Frontal cortex (tissue), 4 donors: ENCODE measurements at places on chromosomes 1 and 21.

GRCh38 chr1:14441302-14441741 is 157.2 kb upstream of the KAZN start:
- no peak for DNase-seq

DNA sequence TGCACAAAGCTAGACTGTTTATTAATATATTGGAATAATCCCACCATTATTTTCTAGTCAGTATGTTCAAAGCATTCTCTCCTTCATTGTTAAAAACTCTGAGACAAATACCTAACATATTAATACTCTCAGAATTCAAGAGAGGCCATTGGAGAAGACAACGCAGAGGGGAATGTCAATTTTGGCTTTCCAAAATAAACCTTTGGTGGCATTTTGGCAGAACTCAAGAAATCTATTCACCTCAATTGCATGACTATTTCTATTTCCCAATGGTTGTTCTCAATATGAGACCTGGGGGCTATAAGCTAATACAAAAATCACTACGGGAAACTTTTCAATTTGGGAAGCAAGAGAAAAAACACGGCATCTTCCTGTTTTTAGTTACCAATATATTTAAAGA is 58.5 kb downstream of the RUSC1 start:
- no peak for DNase-seq

DNA sequence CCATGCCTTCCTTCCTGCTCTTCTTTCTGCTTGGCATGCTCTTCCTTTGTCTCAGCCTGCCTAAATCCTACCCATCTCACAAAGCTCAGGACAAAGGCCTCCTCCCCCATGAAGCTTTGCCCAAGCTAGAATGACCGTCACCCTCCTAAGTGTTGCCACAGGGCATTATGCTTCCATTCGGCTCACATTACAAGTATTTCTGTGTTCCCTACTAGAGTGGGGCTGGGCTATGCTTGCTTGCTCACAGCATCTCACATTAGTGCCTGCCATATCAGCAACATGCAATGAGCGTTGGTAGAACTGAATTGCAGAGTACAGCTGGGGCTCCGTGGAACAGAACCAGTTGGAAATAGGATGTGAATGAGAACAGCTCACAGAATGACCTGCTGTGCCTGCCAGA is 82.8 kb downstream of the CD58 start:
- DNase-seq: no peak

- DNase-seq: no peak
These were observed 56.5 kb upstream of the C1orf53 start for GRCh38 chr1:197845886-197846285.

DNA sequence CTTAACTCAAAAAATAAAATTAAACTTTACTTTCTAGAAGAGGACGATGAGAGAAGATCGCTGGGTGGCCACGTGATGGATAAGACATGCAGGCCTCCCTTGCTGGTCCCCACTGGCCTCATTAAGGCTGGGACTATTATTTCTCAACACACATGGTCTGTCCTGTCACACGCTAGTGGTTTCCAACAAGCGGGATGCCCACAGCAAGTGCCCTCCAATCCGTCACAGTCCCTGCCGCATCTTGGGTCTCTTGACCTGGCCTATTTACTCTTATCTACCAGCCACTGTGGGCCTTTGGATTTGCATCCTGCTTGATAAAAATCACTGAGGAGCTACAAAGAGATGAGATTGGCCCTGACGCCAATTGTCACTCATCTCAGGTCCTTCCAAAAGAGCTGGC is 30.0 kb downstream of the CAPZB start:
- no peak for DNase-seq

DNA sequence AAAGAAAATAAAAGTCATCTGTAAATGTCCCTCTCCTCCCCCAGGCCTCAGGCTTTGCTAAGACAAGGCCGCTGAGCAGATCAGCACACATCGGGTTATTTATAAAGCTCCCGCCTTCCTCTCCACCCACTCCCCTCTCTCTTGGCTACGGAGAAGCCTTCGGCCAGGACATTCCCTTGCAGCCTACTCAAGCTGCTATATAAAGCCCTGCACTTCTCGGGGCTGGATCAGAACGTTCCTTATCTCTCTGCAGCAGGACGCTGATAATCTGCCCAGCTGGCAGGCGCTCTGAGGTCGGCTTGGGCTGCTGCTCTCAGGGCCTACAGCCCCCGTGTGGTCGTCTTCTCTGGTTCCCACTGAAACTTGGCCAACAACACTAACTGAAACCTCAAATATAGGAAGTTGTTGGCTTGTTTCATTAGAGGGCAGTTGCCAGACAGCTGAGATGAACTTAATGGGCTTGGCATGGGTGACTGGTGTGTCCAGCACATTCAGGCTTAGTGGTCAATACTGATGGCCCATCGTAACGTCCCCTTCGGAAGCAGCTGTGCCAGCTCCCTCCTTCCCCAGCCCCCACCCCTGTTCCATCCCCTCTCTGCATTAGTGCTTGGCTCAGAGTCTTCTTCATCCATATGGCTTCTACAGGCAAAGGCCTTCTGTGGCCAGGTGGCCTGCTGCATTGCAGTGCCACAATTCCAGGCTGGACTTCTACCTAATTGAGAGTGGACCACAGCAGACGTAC is 64.6 kb downstream of the IER5 start:
- DNase-seq: no peak

GRCh38 chr1:33508151-33508550 is 35.7 kb downstream of the ZSCAN20 start:
- DNase-seq: no peak

DNA sequence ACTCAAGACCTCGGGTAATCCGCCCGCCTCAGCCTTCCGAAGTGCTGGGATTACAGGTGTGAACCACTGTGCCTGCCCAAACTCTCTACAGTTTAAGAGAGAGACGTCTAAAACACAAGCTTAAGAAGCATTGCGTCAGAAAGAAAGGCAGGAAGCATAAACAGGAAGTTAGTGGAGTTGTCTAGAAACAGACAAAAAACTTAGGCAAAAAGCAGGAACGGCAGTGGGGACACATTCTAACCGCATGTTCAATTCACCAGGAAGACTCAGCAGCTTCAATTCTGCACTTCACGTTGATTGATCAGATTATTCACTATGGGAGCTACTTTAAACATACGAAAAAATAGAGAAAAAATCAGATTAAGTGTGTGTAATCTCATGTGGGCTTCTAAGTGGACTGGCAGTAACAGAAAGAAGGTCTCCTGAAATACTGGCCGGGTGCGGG is 7.4 kb downstream of the CFAP74 start:
- no peak for DNase-seq

DNA sequence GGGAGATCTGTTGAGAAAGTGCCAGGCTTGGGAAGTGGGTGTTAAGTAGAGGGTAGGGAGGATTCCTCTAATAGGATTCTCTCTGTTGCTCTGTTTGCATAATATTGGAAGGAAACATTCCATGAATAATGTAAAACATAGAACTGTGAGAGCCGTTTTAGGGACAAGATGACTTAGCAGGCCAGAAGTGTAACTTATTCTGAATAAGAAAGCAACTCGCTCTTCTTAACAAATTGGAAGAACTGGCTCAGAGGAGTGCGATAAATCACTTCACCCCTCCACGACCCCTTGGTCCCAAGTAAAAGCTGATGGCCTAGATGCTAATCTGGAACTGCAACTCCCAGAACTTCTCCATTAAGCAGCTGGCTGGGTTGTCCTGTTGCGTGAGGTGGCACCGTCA is 19.1 kb downstream of the SIM2 start:
- no peak for DNase-seq

- no peak for DNase-seq
These were observed 24.8 kb upstream of the GBP6 start for GRCh38 chr1:89339039-89339438.

DNA sequence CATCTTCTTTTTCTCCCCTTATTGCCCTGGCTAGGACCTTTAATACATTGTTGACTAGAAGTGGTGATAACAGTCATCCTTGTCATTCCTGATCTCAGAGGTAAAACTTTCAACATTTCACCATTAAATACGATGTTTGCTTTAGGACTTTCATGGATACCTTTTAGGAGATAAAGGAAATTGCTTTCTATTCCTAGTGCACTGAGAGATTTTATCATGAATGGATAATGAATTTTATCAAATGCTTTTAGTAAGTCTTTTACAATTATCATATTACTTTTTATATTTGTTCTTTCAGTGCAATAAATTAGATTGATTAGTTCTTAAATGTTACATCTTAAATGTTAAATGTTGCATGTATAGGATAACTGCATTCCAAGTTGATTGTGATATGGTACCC is 147.2 kb upstream of the SERTAD4 start:
- no peak for DNase-seq
